Sigmoid colon (tissue), 7 donors: ENCODE measurements at places on chromosomes 5 and 9. TPM values are rescaled to one million over a fixed set of nuclear protein-coding genes. Genes with fewer than 3 reads are reported as not detected.

- DNase-seq, result no peak
These were observed 93.6 kb upstream of the OTULINL start for GRCh38 chr5:14487897-14488570.

DNA sequence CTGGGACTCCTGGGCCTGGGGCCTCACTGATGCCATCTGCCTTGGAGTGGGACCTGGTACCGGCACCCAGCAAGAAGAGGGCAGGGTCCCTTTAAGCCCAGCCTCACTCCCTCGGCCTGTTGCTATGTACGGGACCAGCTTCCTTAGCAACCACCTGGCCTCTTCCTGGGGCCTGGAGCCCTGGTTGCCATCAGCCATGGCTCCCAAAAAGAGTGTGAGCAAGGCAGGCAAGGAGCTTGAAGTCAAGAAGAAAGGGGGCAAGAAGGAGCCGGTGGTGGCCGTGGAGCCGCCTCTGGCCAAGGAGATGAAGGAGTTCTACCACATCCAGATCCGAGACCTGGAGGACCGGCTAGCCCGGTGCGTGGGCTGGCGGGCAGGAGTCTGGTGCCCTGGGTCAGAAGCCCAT, at the start of gene CFAP157:
CFAP157 (plus strand) TSS at position 153 of the 406 bp plus-strand sequence; CDS start at position 197, 44 bp downstream.
- no peak for DNase-seq

DNA sequence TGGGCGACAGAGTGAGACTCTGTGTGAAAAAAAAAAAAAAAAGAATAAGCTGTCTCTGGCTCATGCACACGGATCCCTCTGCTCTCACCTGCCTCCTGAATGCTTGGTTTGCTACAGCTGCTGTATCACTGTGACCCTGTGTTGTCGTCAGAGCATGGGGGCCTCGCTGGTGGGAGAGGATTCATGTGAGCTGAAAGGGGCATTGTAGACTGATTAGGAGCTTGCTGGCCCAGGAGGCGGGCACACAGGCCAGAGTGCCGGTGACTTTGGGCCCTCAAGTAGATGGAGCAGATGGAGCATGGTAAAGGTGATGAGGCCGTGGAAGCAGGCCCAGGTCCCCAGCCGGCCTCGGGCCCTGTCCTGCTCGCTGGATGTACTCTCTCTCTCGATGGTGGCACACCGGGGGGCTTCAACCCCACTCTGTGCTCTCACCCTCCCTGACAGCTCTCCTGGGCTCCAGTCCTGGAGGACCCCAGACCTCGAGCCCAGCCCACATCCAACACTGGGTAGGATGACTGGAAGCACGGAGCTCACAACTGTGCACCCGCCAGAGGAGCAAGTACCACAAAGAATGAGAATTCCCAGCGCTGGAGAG, 7.1 kb downstream of the FLT4 start:
- no peak for DNase-seq

GRCh38 chr5:6080436-6080835, 297.9 kb downstream of the MED10 start:
- DNase-seq, result no peak

DNA sequence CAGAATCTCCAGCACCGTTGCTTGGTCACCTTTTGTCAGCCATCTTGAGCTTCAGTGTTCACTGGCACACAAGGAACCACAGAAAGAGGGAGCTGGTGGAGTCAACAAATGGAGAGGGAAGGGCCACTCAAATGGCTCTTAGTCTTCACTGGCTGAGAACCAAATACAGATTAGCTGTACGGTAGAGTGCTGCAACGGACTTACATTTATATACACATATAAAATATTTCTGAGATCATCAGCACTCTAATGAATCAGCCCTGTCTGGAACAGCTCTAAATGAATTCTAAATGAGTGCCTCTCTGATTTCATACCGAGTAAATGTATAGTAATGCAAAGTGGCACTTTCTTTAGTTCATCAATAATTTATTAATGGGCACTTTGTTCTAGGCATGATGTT, 24.8 kb downstream of the KCTD16 start:
- no peak for DNase-seq

- peak; percentile 77 for DNase-seq
These were observed 2.5 kb upstream of the CDK9 start for GRCh38 chr9:127783111-127784008.

DNA sequence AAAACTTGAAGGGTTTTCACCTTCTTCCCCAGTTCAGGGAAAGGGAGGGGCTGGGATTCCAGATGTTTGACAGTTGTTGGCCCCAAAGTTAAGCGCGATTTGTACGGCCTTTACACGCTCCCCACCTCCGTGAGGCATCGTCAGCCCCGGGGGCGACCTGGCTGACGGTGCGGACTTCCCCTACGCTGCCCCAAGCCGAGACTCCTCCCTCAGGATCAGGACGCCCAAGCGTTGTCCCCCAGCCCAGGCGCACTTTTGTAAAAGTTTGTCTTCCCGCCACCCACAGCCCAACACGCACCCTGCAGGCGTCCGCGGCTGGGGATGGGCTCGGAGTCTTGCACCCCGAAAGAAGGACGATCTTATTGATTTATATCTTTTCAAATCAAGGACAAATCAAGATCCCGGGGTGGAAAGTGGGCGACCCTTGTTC, 713 bp downstream of the MOB3B start:
- DNase-seq, result peak; percentile 87

GRCh38 chr9:112689161-112689740, 28.7 kb downstream of the INIP start:
- no peak for DNase-seq

DNA sequence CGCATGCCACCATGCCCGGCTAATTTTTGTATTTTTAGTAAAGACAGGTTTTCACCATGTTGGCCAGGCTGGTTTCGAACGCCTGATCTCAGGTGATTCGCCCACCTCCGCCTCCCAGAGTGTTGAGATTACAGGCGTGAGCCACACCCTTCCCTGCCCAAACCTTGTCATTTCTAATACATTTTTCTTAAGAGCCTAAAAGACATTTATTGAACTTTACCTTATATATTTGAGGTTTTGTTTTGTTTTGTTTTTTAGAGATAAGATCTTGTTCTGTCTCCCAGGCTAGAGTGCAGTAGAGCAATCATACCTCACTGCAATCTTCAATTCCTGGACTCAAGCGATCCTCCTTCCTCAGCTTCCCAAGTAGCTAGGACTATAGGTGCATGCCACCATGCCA, 39.8 kb upstream of the FANCC start:
- no peak for DNase-seq

DNA sequence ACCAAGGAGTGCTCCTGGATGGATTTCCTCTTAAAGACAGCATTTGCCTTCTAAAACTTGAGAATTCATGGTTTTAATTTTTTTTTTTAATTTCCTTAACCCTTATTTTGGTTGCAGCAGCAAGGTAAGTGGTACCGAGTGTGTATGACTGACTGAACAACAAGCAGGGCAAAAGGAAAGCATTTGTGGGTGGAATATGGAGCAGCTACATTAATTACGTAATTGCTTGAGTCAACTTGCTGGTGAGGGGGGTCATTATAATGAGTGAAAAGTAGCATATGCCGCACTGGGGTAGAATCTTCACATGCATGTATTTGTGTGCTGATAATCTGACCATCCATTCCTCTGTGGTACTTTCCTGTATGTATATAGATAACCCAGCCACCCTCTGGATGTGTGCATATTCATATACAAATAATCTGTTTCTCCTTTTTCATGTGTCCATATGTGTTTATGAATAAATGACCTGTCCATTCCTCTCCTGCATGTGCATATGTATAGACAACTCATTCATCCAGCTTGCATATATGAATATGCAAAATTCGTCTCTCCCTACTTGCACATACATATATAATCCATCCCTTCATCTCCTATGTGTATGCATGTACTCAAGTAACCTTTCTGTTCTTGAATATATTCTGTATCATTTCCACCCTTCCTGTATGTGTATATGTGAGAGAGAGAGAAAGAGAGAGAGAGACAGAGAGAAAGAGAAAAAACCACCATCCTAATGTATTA, 147.5 kb upstream of the RUSC2 start:
- DNase-seq, result no peak

DNA sequence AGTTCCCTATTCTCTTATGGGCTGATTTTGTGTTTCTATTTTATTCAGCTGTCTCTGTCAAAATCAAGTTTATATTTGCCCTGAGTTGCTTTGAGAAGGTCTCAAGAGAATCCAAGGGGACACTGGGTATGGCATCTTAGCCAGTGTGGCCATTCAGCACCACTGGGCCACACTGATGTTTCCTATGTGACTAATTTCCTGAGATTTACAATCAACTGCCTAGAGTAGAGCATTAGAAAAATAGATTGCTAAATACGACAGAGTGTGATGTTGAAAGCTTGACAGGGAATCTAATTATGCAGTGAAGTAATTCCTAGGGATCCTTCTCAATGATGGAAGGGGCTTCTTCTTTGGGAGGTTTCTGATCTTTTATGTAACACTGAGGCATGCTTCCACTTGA, 141.7 kb downstream of the SV2C start:
- DNase-seq, result no peak

GRCh38 chr5:3958389-3958788, 362.8 kb downstream of the IRX1 start:
- no peak for DNase-seq

- DNase-seq, result no peak
These were observed 378.6 kb downstream of the NNT start for GRCh38 chr5:43981556-43981955.

DNA sequence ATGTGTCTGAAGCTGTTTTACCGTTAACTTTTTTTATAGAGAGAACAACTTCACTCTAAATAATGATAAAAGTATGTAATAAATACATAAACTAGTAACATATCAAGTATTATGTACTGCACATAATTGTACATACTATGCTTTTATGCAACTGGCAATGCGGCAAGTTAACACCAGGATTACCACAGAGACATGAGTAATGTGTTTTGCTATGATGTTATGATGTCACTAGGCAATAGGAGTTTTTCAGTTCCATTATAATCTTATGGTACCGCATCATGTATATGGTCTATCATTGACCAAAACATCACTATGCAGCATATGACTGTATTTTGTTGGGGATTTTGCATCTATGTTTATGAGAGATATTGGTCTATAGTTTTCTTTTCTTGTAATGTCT, 326.4 kb upstream of the TARS1 start:
- DNase-seq, result no peak

DNA sequence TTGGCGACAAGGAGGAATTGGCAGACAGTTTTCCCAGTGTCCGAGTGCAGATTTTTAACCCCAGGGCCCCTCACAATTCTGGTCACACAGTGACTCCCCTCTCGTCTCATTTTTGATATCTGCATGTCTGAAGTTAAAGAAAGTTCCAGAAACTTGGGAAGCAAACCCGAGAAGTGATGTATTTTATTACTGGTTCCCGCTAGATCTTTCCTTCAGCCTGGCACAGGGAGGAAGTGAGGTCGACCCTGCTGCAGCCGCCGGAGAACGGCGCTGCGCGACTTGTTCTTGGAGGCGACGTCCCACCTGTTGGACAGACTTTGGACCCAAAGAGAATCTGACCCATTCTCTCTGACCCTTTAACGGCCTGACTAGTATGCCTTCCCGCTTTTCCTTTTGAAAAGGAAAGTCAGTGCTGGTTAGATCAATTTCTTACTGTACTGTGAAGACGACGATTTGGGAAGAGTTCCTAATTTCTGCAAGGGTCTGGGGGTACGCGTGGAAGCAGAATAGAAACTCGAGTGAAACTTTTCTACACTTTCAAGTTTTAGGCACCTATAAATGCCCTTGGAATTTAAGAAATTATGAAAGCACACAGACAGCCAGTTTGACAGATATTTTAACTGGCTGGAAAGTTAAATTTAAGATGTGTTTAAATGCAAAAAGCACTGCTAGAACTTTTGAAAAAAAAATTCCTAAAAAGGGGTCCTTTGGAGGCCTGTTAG, 744 bp downstream of the OTULIN start:
- no peak for DNase-seq

- DNase-seq, result no peak
These were observed 21.2 kb downstream of the TRIM14 start for GRCh38 chr9:98097836-98098235.

DNA sequence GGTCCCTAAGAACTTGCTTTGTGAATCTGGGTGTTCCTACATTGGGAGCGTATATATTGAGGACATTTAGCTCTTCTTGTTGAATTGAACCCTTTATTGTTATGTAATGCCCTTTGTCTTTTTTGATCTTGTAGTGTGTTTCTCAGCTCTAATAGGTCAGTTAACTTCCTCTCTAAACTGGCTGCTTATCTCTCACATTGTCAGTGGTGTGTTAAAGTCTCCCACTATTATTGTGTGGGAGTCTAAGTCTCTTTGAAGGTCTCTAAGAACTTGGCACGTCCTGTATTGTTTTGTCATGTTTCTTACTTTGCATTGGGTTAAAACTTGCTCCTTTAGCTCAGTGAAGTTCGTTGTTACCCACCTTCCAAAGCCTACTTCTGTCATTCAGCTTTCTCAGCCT, 36.2 kb downstream of the RIC1 start:
- DNase-seq, result no peak

DNA sequence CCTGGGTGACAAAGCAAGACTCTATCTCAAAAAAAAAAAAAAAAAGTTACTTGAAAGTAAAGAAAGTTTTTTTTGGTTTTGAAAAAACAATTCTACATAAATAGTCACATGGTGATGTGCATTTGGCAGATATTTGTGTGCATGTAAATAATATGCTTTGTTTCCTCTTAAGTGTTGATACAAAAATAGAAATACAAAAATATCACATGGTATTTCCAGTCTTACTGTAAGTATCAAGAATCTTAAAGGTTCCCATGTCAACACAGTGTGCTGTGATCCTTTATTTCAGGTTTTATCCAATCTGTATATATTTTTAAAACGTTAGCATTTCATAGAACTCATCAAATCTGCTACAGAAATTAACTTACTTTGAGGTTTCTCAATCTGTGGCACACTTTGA, 521.9 kb downstream of the TLE4 start:
- DNase-seq, result no peak

- no peak for DNase-seq
These were observed 148.8 kb downstream of the GADD45G start for GRCh38 chr9:89753472-89754055.

GRCh38 chr9:127215268-127216209, 49.0 kb upstream of the GARNL3 start:
- no peak for DNase-seq

DNA sequence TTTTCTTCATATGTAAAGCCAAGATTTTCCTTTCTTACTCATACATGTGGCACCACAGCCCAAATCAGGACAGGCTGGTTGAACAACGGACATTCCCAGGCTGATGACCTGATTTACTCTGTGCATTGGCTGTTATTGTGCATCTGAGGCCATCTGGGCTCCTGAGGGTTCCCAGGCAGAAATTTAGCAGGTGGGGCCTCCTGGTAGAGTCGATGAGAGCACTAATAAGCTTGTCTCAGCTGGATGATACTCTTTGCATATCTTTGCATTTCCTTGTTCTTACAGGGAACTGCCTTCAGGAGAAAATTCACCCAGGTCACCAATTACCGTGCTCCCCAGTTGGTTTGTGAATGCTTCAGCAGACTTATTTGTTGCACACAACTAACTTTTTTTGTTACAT, 605.1 kb downstream of the ELAVL2 start:
- DNase-seq, result no peak

GRCh38 chr9:86600291-86600690, 246.1 kb upstream of the TUT7 start:
- no peak for DNase-seq

- DNase-seq, result no peak
These were observed 131.9 kb downstream of the CWC27 start for GRCh38 chr5:64900618-64901017.

ENDOG gene
- total RNA-seq, result 10.0 TPM

SLC36A2 gene
- not detected for total RNA-seq

CARTPT gene
- total RNA-seq, result 8.4 TPM

ANKDD1B gene
- total RNA-seq, result 0.66 TPM

CERCAM gene
- total RNA-seq, result 18.2 TPM

SPACA9 gene
- 4.3 TPM for total RNA-seq

PTBP3 gene
- 19.4 TPM for total RNA-seq

N4BP3 gene
- total RNA-seq, result 3.0 TPM

LIFR gene
- 78.9 TPM for total RNA-seq

PCDHA1 gene
- total RNA-seq, result not detected
